Vagina (tissue), 2 donors: ENCODE measurements at places on chromosomes 16 and 17.

DNA sequence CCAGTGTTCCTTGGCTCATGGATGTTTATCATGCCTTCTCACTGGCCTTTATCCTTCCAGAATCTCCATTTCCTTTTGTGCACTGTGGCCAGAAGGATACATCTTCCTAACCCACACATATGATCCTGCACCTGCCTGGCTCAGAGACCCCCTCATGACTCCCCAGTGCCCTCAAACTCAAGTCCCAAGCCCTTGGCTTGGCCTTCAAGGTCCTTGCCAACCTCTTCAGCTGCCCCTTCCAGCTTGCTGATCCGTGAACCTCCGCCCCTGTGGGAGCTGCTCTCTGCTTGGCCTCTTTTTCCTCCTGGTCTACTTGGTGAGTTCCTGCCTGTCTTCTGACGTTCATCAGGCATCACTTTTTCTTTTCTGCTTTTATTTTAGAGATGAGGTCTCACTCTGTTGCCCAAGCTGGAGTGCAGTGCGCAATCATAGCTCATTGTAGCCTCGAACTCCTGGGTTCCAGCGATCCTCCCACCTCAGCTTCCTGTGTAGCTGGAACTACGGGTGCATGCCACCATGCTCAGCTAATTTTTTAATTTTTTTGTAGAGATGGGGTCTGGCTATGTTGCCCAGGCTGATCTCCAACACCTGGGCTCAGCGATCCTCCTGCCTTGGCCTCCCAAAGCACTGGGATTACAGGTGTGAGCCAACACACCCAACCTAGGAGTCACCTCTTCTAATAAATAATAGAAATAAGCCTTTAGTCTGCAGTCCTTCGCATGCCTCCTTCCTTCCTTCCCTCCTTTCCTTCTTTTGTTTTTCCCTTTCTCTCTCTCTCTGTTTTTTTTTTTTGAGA is 2.5 kb upstream of the PYCARD start:
- no peak for DNase-seq

GRCh38 chr16:84889066-84889465 is 69.3 kb downstream of the CRISPLD2 start:
- DNase-seq: no peak

DNA sequence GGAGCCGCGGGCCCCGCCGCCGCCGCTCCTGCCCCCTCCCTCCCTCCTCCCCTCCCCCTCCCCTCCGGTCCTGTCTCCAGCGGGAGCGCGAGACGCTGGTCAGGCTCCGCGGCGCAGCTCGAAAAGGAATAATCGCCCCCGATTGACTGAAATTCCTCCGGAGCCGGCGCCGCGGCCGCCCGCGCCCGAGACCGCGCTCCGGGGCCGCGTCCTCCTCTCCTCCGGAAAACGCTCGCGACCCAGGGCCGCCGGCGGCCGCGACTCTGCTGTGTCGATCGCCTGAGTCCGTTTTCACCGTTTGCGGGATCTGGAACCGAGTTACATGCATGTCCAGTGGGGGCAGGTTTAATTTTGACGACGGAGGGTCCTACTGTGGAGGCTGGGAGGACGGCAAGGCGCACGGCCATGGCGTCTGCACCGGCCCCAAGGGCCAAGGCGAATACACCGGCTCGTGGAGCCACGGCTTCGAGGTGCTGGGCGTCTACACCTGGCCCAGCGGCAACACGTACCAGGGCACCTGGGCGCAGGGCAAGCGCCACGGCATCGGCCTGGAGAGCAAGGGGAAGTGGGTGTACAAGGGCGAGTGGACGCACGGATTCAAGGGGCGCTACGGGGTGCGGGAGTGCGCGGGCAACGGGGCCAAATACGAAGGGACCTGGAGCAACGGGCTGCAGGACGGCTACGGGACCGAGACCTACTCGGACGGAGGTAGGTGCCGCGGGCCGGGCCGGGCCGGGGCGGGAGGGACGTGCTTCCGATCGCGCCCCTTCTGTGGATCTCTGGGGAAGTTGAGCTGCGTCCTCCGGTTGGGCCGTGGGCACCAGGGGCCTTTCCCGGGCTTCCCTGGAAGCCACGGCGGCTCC is 744 bp downstream of the JPH3 start:
- no peak for DNase-seq

DNA sequence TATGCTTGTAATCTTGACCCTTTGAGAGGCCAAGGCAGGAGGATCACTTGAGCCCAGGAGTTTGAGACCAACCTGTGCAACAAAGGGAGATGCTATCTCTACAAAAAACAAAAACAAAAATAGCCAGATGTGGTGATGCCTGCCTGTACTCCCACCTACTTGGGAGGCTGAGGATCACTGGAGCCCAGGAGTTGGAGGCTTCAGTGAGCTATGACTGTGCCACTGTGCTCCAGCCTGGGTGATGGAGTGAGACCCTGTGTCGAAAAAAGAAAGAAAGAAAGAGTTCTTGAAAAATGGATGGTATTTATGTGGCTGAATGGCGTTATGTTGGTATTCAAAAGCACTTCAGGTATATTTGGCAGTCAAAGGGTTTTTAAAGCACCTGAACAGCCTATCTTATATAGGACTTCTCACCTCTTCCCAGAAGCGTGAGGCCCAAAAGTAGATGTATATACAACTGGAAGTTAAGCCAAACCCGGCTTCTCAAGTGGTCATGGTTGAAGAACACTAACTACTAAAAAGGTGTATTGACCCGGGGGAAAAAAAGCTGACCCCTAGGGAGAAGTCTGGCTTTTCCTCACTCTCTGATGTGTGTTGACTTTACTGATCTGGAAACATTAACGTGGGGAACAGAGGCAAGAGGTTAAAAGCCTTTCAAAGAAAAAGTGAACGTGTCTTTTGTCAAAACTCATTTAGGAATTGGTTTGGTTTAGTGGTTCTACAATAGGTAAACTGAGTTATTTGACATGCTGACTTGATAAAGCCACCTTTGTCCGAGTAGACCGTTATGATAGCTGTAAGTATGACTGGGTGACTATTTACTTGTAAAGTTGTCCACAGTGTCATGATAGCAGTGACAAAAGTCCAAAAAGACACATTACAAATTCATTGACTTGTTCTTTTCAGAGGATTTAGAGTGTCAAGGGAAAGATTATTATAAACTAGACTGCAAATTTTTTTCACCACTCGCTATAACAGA is 183.4 kb downstream of the IRX3 start:
- DNase-seq: no peak

GRCh38 chr17:48613862-48614694 is 1.0 kb downstream of the HOXB8 start:
- DNase-seq: no peak

DNA sequence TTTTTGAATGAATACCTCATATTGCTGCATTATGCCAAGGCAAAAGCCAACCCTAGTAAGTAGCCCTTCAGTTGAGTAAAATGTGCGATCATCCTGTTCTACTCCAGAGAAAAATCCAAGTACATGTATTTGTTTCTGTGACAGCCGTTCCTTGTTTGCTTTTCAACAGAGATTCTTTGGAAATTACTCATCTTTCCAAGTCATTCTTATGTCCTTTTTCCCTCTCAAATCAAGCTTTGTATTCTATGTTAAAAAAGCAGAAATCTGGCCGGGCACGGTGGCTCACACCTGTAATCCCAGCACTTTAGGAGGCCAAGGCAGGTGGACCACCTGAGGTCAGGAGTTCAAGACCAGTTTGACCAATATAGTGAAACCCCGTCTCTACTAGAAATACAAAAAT is 112.9 kb upstream of the HAS3 start:
- DNase-seq: no peak
